ENCODE measurements at places on chromosomes 16 and 17. TPM values are rescaled to one million over a fixed set of nuclear protein-coding genes. Genes with fewer than 3 reads are reported as not detected.

DNA sequence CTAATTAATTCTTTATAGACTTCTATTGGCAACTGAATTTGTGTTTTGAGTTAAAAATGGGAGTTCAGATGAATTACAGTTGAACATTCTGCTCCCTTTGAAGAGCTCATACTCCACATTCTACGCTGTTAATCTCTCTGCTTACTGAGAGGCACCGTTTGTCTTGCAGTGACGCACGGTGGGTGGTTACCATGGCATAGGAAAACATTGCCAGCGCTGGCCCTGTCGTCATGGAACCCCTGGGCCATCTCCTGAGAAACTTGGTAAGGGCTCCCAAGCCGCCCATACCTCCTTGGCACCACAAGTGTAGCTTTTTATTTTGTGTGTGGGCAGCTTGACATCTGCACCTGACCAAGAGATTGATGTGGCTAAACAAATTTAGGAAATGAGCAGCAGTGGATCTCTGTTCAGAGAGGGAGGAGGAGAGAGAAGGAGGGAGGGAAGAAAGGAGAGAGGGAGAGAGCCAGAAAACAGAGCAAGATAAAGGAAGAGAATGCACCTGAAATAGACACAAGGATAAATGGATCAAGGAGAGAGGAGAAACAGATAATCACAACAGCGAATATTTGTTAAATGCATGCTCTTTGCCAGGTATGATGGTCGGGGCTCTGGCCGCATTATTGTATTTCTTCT, 398.5 kb downstream of the HAPSTR1 start:
- DNase-seq: no peak

- no peak for DNase-seq
Measured at GRCh38 chr17:8580952-8581658, 49.4 kb downstream of the MYH10 start.

DNA sequence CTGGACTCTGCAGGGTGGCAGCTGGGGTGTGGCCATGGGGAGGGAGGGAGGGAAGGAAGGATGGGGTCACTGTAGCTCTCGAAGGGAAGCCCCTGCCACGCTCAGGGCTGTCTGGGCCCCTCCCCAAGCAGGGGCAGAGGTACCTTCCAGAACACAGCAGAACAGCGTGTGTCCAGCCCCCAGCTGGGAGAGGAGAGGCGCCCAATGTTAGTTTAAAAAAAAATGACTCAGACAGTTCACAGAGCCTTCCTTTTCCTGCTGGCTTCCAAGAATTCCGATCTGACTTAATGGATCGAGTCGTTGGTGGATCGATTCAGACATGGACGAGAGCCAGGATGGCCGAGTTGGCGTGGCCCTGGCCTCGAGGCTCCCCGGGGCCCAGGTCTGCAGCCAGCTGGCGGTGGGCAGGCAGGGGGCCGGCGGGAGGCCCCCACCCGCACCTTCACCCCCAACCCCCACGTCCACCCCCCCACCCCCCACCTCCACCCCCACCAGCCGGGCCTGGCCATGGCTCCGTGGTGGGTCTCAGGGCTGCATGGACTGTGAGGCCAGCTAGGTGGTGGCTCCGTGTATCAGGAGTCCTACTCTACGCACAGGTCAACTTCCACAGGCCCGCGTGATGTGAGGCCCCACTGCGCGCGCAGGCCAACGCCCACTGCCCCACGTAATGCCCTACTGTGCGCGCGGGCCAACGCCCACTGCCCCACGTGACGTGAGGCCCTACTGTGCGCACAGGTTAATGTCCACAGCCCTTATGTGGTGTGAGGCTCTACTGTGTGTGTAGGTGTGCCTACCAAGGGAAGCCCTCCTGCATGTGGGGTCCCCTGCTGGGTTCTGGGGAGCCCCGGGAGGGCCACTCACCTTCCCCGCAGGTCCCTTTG, 21.8 kb downstream of the CACNA1H start:
- DNase-seq: no peak

DNA sequence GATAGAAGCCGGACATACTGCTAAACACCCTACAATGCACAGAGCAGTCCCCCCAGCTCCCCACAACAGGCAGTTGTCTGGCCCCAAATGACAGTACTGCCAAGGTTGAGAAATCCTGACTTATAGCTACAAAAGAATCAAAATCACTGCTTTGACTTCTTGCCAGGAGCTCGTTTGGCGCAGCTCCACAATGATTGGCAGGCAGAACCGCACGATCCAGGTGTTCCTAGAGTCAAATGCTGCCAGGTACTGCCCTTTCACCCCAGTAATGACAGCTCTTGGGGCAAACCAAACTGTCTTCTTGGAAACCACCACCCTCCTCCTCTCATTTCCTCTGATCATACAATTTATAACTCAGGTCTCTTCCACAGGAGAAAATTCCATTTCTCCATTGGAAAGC, 2.2 kb upstream of the TMC5 start:
- no peak for DNase-seq

The CYB5B gene
- polyA plus RNA-seq: 134 TPM

The CACNA1G gene
- polyA plus RNA-seq: 0.01 TPM

DNA sequence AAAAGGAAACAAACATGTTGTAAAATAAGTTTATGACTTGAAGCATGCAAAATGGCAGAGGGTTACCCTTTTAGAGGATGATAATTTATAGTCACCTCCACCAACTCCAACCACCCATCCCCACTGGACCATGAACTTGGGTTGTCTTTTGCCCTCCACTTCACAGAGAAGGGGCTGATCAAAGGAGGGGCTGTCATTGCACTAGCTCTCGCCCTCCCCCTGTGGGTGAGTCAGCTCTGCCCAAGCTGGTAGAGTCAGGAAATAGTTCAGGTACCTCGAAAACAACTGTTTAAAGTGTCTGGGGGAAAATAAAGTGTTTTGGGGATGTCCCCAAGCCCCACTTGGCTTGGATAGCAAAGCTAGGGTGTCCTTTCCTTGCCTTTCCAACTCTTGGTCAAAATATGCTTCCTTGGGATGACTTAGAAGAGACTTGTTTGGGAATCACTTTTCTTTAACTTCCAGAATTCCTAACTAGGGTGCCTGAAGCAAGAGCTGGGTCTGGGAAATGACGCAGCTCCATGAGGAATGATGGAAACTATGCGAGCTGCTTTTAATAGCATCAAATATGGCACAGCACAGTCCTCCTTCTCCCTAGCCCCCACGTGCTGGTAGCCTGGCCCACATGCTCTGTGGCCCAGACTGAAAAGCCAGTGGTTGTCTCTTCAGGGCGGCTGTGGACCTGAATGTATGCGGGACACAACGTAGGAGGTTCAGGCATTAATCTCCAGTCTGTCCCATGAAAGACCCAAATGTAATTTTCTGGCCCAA, 40.7 kb downstream of the TBX4 start:
- DNase-seq: peak; percentile 85

DNA sequence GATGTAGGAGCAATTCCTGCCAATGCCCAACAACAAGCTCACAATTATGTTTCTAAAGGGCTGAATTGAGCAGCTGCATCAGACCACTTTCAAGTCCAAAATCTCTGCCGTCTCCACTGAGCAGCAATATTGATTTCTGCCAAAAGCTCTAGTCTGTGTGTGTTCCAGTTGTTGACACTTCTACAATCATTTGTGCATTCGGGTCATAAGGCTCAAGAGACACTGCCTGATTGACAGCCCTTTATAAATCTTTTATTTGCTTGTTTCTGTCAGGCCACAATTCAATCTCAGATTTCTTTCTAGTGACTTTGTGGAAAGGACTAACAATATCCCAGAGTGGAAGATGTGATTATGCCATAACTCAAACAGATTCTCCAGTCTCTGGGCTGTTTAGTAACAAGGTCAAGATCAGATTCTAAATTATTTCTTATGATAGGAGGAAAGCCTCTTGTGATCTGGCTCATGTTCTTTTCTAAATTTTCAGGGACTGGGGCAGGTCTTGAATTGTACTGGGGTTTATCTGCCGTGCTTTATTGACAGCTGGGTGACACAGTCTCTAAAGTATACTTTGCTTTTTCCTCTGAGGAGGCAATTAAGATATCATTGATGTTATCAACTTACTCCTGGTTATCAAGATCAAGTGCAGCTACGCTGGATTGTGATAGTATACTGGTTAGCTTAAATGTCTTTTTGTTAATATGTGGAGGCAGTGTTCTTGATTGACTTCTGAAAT, 377.1 kb downstream of the CNTNAP4 start:
- no peak for DNase-seq

The ABCA6 gene
- 0.22 TPM for polyA plus RNA-seq

The CACNG3 gene
- not detected for polyA plus RNA-seq

GRCh38 chr16:65388592-65388991, 266.7 kb upstream of the CDH11 start:
- no peak for DNase-seq

DNA sequence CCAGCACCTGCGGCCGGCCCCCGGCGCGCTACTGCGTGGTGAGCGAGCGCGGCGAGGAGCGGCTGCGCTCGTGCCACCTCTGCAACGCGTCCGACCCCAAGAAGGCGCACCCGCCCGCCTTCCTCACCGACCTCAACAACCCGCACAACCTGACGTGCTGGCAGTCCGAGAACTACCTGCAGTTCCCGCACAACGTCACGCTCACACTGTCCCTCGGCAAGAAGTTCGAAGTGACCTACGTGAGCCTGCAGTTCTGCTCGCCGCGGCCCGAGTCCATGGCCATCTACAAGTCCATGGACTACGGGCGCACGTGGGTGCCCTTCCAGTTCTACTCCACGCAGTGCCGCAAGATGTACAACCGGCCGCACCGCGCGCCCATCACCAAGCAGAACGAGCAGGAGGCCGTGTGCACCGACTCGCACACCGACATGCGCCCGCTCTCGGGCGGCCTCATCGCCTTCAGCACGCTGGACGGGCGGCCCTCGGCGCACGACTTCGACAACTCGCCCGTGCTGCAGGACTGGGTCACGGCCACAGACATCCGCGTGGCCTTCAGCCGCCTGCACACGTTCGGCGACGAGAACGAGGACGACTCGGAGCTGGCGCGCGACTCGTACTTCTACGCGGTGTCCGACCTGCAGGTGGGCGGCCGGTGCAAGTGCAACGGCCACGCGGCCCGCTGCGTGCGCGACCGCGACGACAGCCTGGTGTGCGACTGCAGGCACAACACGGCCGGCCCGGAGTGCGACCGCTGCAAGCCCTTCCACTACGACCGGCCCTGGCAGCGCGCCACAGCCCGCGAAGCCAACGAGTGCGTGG, 1.5 kb downstream of the NTN1 start:
- no peak for DNase-seq

DNA sequence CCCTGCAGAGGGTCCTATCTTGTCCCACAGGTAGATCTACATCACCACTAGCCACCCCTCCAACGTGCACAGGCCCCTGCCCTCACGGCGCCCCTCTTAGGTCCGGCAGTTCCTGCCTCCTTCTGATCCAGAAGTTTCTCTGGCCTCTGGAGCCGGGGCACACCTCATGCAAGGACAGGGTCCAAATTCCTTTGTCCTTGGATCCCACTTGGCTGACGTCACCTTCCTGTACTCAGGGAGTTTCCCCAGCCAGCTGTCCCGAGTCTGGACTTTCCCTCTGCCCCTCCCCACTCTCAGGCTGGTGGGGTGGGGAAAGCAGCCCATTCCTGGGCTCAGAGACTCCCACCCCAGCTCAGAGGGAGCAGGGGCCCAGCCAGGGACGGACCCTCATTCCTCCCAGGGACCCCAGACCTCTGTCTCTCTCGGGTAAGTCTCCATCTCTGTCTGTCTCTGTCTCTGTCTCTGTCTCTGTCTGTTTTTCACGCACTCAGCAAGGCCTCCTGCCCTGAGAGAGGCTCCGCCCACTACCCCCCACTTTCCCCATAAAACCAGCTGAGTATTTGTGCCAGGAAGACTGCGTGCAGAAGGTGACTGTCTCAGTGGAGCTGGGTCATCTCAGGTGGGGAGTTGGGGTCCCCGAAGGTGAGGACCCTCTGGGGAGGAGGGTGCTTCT, at the start of gene IL32:
IL32 (plus strand) TSS at position 572 of the 673 bp plus-strand sequence. CDS start 172 bp downstream, outside the sequence.
- DNase-seq: peak; percentile 9

DNA sequence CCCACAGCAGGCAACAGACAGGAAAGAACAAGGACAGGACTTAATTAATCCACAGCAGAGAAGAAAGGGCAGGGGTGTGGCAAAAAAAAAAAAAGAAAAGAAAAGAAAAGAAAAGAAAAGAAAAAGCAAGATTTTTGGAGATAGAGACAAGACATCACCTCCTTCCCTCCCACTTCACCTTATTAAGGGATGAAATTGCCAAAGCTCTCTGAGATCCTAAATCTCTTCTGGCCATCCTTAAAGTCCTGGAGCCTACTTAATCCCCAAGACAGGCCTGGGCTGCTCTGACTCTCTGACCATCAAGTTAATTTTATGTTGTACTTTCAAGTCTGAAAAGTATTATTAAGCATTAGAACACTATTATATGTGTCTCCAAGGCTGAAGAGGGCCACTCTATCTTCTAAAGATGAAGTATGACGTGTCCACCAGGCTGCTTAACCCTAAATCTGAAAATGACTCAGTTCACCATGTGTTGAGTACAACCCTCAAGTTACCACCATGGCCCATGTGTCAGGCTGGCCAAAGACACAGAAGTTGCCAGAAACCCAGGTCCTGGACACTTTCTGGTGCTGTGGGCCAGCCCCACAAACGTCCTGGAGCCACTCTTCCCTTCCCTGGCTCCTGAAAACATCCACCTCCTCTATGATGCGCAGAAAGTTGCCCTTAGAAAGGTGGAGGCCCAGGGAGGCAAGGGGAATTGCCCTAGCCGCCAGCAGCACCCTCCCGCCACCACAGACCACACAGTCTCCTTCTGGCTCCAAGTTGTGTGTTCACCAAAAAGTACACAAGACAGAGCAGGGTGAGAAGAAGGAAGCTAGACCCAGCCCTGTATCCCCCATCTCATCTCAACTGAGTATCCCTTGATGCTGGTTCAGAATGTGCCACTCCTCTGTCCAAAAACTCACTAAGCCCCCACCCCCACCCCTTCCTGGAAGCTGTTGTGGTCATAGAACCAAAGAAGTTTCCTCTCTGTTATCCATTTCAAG, 2.7 kb downstream of the SOCS1 start:
- no peak for DNase-seq

The RNF43 gene
- polyA plus RNA-seq: not detected

The EPX gene
- polyA plus RNA-seq: not detected

The CACNG1 gene
- not detected for polyA plus RNA-seq

DNA sequence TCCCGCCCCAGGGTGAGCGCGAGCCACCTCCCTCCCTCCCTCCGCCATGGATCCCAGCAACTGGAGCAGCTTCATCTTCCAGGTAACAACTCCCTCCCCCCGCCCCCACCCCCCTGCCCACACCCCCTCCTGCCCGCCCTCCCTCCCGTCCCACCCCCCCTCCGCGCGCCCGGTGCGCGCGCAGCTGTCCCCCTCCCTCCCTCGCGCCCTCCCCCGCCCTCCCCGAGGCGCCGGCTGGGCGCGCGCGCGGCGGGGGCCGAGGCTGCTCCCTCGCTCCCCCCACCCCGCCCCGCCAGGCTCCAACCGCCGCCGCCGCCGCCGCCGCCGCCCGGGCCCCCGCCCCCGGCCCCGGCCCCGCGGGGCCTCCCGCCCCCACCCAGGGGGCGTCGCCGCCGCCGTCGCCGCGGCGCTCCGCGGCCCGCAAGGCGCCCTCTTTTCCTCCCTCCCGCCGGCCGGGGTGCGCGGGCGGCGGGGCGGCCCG, at the start of gene MAZ:
MAZ (plus strand) TSS at position 431 of the 481 bp plus-strand sequence. CDS start 173 bp downstream, outside the sequence.
- no peak for DNase-seq

The ITGAL gene
- polyA plus RNA-seq: 0.06 TPM

GRCh38 chr17:75976175-75976848, 2.7 kb downstream of the ACOX1 start:
- DNase-seq: no peak

The MILR1 gene
- polyA plus RNA-seq: 0.75 TPM

Data from BJ (cell line).